Pons (tissue), 1 donor: ENCODE measurements at places on chromosomes 12 and 14.

GRCh38 chr14:22185789-22186188 is 403.2 kb downstream of the DAD1 start:
- DNase-seq = no peak

GRCh38 chr12:99142651-99143050 is 497.6 kb downstream of the APAF1 start:
- DNase-seq = no peak

GRCh38 chr12:124410354-124411175 is 115.7 kb downstream of the RFLNA start:
- DNase-seq = no peak

DNA sequence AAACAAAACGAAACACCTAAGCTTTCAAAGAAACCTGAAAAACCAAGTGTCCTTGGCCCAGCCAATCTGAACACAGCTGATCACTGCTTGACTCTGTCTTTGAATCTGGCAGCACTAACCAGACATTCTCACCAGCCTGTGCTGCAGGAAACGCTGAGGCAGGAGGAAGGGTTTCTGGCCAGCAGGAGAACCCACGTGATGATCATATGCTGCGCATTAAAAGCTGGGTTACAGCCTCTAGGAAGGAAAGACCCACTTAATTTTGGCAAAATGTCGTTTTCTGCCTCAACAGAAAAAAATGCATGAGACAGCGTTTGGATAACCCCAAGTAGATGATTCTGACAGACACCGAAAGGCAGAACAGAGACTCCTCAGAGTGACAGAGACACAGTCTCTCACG is 9.8 kb downstream of the APPL2 start:
- peak; percentile 94 for DNase-seq

DNA sequence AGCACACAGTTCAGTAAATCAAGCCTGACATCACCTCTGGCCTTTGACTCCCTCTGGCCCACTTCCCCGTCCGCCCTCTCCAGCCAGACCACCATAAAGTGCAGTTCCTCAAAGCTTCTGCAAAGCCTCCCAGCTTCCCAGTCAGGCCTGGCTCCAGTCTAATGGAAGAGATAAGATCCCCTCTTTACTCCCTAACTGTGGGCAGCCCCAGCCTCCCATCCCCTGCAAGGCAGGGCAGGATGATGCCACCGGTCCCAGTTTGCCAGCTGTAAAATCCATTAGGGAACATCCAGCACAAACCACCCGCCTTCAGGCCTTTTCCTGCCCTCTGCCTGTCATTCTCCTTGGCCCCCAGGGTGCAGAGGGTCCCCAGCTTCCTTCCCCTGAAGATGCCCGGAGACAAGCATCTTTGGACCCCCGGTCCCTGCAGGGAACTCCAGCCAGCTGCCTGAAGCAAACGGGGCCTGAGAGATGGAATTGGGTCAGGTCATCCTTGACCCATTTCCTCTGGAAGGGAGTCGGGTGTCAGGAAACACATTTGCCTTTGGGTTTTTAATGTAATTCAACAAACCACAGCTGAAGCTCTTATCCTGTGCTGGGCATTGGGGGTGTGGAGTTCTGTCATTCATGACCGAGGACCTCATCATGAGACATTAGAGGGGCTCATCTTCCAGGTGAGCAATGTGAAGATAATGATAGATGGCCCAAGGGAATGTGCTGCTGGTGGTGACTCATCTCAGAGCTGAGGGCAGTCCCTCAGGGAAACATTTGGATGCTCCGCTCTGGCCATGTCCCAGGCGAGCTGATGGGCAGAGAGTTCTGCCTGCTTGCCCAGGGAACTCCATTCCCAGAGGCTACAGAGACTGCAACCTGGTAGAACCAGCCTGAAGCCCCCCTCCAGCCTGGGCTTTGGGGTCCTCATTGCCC is 93.8 kb upstream of the CLMN start:
- DNase-seq = no peak
